NCI-H1694 (cell line): ENCODE measurements at places on chromosomes 2 and 18.

DNA sequence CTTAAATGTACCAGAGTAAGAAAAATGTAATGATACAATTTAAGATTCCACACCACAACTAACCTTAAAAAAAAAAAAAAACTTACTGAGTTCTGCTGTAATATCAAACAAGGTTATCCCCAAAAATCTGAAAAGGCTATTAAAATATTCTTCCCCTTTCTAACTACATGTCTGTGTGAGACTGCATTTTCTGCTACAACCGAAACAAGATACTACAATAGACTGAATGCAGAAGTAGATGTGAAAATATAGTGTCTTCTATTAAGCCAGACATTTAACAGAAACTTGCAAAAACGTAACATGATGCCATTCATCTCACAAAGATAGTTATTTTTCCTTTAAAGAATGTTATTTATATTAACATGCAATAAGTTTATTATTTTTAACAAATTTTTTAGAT lies 16.2 kb downstream of the SS18 start:
- no peak for DNase-seq

- DNase-seq, result no peak
These were observed 9.8 kb upstream of the CPS1 start for GRCh38 chr2:210546424-210547208.

- DNase-seq, result no peak
These were observed 2.8 kb downstream of the ARID5A start for GRCh38 chr2:96539215-96539920.

DNA sequence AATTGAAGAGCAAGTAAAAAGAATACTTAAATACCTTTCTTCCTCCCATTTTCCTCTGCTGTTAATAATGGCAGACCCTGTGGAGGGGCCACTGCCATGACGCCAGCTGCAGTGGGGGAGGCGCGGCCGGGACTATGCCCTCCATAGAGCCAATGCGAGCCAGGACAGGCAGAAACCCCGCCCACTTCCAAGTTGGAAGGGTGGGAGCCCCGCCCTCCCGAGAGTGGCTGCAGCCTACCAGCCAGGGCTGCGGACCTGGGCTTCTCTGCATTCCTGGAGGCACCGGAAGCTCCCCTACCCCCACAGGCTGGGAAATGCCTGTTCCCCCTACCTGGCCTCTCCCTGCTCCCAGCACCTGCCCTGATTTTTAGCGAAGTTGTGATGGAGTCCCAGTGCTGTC lies 439.4 kb upstream of the CDH19 start:
- no peak for DNase-seq

DNA sequence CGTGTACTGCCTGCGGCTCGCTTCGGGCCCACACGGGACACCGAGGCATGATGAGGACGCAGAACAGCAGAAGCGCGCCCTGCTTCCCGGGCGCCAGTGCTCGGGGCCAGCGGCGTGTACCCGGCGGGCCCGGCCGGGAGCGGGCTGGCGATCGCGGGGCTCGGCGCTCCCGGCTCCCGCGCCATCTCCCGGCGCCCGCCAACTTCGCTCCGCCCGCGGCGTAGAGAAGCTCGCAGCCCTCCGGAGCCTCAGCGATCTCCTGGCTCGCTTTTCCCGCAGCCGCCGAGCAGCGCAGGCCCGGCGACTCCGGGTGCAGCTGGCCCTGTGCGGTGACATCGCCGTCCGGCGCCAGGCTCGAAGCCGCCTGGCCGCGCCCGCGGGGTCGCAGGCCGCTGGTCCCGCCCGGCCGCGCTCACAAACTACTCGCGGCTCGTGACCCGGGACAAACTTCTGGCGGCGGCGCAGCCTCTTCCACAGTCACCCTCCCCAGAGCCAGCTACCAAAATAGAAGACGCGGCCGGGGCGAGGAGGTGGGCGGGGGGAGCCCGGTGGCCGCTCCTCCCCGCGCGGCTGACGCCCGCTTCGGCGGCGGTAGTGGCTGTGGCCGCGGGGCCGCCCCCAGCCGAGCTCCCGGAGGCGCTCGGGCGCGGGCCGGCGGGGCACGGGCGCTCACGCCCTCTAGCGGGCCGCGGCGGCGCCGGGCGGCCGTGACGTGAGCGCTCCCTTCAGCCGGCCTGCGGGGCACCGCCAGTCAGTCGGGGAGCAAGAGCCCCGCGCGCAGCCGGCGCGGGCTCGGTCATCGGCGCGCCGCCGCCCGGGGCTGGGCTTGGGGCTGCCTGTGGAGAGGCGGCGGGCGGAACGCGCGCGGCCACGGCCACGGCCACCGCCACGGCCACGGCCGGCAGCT lies at the start of gene PTPRM:
Gene PTPRM (plus strand): TSS at position 750 of the 907 bp plus-strand sequence. CDS start 503 bp downstream, outside the sequence.
- DNase-seq, result peak; percentile 3

GRCh38 chr2:20560891-20561636 lies 89.8 kb downstream of the HS1BP3 start:
- peak; percentile 46 for DNase-seq

GRCh38 chr18:32438173-32438572 lies 32.5 kb downstream of the GAREM1 start:
- DNase-seq, result no peak

DNA sequence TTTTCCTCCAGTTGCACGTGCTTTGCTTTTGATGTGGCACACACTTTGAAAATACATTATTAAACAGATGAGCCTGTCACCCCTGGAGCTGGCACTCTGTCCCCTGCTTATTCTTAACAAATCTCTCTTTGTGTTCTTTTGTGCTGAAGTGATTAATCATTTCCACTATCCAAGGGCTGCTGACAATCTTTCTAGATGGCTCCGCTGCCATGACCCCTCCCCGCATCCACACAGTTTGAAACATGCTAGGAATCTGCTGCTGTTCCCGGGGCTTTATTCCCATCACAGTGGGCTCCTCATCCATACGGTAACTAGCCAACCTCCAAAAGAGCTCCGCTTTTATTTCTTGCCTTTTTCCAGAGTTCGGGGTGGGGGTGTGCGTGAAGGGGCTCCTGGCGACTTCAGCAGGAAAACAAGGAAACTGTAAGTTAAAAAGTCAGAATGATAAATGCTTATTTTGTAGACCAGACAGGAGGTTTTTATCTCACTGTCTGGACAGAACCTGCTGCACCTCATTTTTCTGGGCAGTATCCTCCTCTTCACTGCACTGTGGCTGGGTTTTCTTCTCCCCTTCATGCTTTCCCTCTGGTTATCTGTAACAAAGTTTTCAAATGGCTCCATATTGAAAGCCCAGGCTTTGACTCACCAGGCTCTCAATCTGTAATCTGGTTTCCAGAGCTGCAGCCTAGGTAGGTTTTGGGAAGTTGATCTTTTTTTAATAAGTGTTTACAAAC lies 319.7 kb downstream of the AFF3 start:
- no peak for DNase-seq
